ENCODE measurements at places on chromosomes 5 and 9. TPM values are rescaled to one million over a fixed set of nuclear protein-coding genes. Genes with fewer than 3 reads are reported as not detected.

PCDHA13 gene
- polyA plus RNA-seq: 1.3 TPM

C9orf153 gene
- 0.05 TPM for polyA plus RNA-seq

ACSL6 gene
- polyA plus RNA-seq: 3.4 TPM

MCTP1 gene
- polyA plus RNA-seq: 0.56 TPM

OR13C3 gene
- not detected for polyA plus RNA-seq

SLC34A3 gene
- polyA plus RNA-seq: 0.06 TPM

P4HA2 gene
- 9.3 TPM for polyA plus RNA-seq

CCNB1 gene
- polyA plus RNA-seq: 71.5 TPM

CCT5 gene
- polyA plus RNA-seq: 425 TPM

GDA gene
- 0.17 TPM for polyA plus RNA-seq

PSD2 gene
- 0.25 TPM for polyA plus RNA-seq

NDUFA8 gene
- polyA plus RNA-seq: 56.6 TPM

EIF4EBP3 gene
- 11.1 TPM for polyA plus RNA-seq

KIF12 gene
- polyA plus RNA-seq: 5.2 TPM

FCN1 gene
- not detected for polyA plus RNA-seq

SLC6A19 gene
- polyA plus RNA-seq: 0.03 TPM

RASEF gene
- polyA plus RNA-seq: 1.2 TPM

SLC22A4 gene
- polyA plus RNA-seq: 0.45 TPM

CENPP gene
- 2.7 TPM for polyA plus RNA-seq

SLC4A9 gene
- polyA plus RNA-seq: 0.24 TPM

CCNJL gene
- polyA plus RNA-seq: 44.7 TPM

MFAP3 gene
- polyA plus RNA-seq: 9.7 TPM

BAAT gene
- polyA plus RNA-seq: 0.09 TPM

BTF3 gene
- 228 TPM for polyA plus RNA-seq

SPAG8 gene
- polyA plus RNA-seq: 0.44 TPM

MYOZ3 gene
- 12.4 TPM for polyA plus RNA-seq

ARHGEF37 gene
- 0.21 TPM for polyA plus RNA-seq

LCP2 gene
- 0.33 TPM for polyA plus RNA-seq

PPP2R2B gene
- polyA plus RNA-seq: 20.0 TPM

HAUS6 gene
- polyA plus RNA-seq: 9.1 TPM

DNAJC21 gene
- polyA plus RNA-seq: 3.2 TPM

IRX2 gene
- polyA plus RNA-seq: 23.4 TPM

C9 gene
- not detected for polyA plus RNA-seq

ANKRD18B gene
- polyA plus RNA-seq: 0.69 TPM

ORM2 gene
- polyA plus RNA-seq: 1.3 TPM

NUTM2F gene
- 0.28 TPM for polyA plus RNA-seq
